ENCODE measurements at places on chromosomes 1 and 21.
A peak's percentile ranks its signal among the peaks of the same experiment; 100 is the strongest.

GRCh38 chr1:92447033-92447681, 39.6 kb downstream of the GFI1 start:
- H3K4me1 ChIP-seq = peaks cover 8% of the 10 kb centered on the region
- no peaks in the 10 kb centered on the region for H3K27me3 ChIP-seq
- H3K36me3 ChIP-seq = no peaks in the 10 kb centered on the region
- no peak overlapping the region for H3K27ac ChIP-seq
- H3K4me3 ChIP-seq = no peak overlapping the region

- no peak for DNase-seq
- peaks cover 2% of the 10 kb centered on the region for H3K4me1 ChIP-seq
- H3K27ac ChIP-seq = no peak overlapping the region
- H3K27me3 ChIP-seq = peaks cover 16% of the 10 kb centered on the region
- H3K4me3 ChIP-seq = no peak overlapping the region
- no peaks in the 10 kb centered on the region for H3K36me3 ChIP-seq
Observed at GRCh38 chr1:156401041-156401574, 32.1 kb downstream of the RHBG start.

DNA sequence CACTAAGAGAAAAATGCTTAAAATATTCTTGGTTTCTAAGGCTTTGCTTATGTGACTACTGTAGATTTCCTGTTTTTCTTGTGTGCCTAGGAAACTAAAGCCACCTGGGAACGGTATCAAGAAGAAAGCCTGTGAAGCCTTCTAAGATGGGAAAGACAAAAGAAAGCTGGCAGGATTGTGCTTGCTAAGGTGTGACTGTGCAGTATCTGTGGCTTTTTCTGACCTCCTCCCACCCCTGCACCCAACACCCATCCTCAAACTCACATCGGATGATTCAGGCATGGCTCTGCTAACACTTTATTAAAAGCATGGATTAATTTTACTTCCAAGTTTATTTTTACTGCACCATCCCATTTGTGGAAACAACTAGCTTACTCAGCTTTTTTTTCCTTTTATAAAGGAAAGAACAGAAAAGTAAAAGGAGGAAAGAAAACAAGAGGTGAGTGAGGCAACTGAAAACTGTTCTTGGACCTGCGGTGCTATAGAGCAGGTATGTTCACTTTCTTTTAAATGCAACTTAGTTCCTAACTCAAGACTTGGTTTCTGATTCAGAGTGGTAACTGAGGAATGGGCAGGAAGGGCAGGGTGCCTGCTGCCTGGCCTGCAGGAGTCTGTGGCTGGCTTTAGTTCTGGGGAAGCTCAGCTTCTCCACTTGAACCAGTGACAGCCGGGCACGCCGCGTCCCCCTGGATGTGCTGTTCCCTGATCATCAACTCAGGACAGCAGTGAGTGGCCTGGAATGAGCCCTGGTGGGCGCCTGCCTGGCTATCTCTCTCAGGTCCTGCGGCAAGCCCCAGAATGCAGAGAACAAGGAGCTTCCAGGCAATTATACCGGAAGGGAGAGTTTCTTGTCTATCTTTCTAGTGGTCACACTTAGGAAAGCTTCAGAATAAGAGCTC, at the start of gene GBP6:
GBP6 (plus strand) TSS at position 422 of the 899 bp plus-strand sequence. CDS start 4,493 bp downstream, outside the sequence.
- H3K4me1 ChIP-seq = peaks cover 14% of the 10 kb centered on the region
- peak within 1 kb of the TSS; percentile 4 for H3K27ac ChIP-seq
- DNase-seq = no peak
- peaks cover 5% of the 10 kb centered on the region for H3K27me3 ChIP-seq

DNA sequence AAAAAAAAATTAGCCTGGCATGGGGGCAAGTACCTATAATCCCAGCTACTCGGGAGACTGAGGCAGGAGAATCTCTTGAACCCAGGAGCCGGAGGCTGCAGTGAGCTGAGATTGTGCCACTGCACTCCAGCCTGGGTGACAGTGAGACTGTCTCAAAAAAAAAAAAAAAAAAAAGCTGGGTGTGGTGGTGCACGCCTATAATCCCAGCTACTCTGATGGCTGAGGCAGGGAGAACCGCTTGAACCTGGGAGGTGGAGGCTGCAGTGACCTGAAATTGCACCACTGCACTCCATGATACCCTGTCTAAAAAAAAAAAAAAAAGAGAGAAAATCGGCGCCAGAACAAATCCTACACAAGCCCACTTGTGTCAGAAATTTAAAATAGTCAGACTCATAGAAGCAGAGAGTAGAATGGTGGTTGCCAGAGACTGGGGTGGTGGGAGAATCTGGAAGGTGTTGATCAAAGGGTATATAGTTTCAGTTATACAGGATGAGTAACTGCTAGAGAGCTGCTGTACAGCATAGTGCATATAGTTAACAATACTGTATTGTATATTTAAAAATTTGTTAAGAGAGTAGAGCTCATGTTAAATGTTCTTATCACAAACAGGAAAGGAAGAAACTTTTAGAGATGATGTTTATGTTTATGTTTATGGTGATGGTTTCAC, 9.6 kb downstream of the DIP2A start:
- H3K4me1 ChIP-seq = peaks cover 40% of the 10 kb centered on the region
- no peaks in the 10 kb centered on the region for H3K27me3 ChIP-seq
- peak overlapping the region; percentile 12 for H3K27ac ChIP-seq
- no peak overlapping the region for H3K4me3 ChIP-seq
- no peak for DNase-seq

DNA sequence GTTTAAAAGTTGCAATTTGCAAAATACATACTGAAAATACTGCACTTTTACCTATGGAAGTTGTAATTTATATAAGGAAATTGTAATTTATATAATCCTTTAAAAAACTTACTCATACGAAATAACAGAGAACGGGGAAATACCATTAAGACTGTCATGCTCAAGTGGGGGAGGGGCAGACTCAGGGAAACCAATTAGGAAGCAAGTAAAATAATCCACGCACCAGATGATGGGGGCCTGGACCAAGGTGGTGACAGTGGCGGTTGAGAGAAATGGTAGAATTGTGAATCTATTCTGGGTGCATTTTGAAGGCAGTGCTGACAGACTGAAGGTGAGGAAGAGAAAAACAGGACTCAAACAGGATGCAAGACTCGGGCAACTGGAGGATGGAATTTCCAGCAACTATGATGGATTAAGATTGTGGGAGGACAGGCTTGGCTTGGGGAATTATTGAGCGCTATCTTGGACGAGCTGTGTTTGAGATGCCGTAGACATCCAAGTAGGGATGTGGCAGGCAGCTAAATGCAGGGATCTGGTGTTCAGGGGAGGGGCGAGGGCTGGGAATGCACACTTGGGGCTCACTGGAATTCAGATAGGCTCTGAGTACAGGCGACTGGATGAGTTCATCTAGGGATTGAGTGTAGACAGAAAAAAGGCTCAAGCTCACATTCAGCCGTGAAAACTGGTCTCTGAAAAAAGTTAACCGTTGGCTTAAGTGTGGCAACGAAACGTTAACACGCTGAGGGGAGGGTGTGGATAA, 977 bp downstream of the LCA5L start:
- H3K27ac ChIP-seq = peak overlapping the region; percentile 87
- peak overlapping the region; percentile 91 for H3K4me3 ChIP-seq
- peaks cover 20% of the 10 kb centered on the region for H3K4me1 ChIP-seq
- H3K27me3 ChIP-seq = peaks cover 3% of the 10 kb centered on the region
- no peak for DNase-seq

GRCh38 chr1:102853701-102854187, 254.6 kb downstream of the COL11A1 start:
- no peak for DNase-seq
- H3K4me3 ChIP-seq = no peak overlapping the region
- no peaks in the 10 kb centered on the region for H3K4me1 ChIP-seq
- H3K36me3 ChIP-seq = no peaks in the 10 kb centered on the region

- H3K4me1 ChIP-seq = peaks cover 50% of the 10 kb centered on the region
- no peak overlapping the region for H3K27ac ChIP-seq
- DNase-seq = no peak
- H3K4me3 ChIP-seq = no peak overlapping the region
- H3K36me3 ChIP-seq = peaks cover 27% of the 10 kb centered on the region
Observed at GRCh38 chr1:226638001-226638601, 89.5 kb downstream of the STUM start.

DNA sequence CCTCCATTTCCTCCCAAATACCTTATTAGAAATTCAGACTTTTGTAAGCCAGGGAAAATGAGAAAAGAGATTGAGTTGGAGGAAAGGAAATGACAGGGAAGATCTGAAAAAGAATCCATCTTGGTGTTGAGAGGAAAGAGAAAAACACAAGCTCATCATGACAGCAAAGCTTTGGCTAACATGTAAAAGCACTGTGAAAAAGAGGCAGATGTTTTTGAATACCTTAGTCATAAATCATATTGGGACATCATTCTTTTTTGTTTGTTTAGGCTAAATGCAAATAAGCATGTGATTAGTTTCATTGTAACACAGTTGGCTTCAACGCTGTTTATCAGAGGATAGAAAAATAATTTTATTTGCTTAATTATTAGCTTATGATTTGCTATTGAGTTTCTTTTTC, 64.6 kb downstream of the LHX8 start:
- H3K27me3 ChIP-seq = no peaks in the 10 kb centered on the region
- H3K36me3 ChIP-seq = no peaks in the 10 kb centered on the region
- no peak overlapping the region for H3K4me3 ChIP-seq
- no peak for DNase-seq

DNA sequence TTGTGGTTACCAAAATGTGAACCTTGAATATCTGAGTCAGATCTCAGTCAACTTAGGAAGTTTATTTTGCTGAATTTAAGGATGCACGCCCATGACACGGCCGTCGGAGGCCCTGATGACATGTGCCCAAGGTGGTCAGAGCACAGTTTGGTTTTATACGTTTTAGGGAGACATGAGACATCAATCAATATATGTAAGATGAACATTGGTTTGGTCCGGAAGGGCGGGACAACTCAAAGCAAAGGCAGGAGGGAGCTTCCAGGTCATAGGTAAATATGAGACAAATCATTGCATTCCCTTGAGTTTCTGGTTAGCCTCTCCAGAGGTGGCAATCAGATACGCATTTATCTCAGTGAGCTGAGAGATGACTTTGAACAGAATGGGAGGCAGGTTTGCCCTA, 1.0 kb upstream of the PRMT2 start:
- peaks cover 61% of the 10 kb centered on the region for H3K4me1 ChIP-seq
- peak overlapping the region; percentile 91 for H3K4me3 ChIP-seq
- no peaks in the 10 kb centered on the region for H3K36me3 ChIP-seq
- peak overlapping the region; percentile 94 for H3K27ac ChIP-seq
- H3K27me3 ChIP-seq = peaks cover 1% of the 10 kb centered on the region

DNA sequence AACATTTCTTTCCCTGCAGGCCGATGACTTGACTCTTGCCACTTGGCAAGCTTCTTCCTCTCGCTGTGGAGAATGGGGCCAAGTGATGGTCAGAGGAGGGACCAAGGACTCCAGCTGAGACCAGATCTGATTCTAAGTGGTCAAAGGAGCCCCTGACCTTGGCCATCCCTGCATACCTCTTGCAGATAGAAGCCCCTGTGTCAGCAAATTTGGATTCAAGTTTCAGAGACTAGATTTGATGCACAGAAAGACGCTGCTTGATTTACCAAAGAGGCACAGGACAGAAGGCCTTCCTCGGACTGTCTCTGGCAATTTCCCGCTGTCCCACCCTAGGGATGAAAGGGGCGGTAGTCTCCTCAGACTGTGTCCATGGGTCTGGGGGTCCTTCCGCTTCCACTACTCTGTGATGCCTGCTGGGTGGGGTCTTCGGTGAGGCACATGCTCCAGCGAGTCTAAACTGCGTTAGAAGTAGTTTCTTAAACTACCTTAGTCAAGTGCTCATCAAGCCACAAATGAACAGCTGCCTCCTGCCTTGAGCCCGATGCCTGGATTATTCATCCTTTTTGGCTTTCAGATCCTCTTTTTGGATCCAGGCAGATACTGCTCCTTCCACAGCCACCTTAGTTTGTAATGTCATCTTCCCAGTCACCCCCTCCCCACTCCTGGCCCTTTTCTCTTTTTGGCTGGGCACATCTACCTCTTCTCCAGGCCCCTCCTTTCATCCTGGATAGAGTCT, 31.8 kb upstream of the RBM15 start:
- DNase-seq = no peak
- no peak overlapping the region for H3K27ac ChIP-seq
- H3K4me1 ChIP-seq = no peaks in the 10 kb centered on the region
- H3K27me3 ChIP-seq = no peaks in the 10 kb centered on the region

GRCh38 chr1:58689167-58689566, 10.7 kb downstream of the MYSM1 start:
- no peaks in the 10 kb centered on the region for H3K27me3 ChIP-seq
- H3K4me1 ChIP-seq = peaks cover 4% of the 10 kb centered on the region
- no peak for DNase-seq
- H3K27ac ChIP-seq = no peak overlapping the region

- no peak for DNase-seq
- H3K27me3 ChIP-seq = no peaks in the 10 kb centered on the region
- H3K4me1 ChIP-seq = no peaks in the 10 kb centered on the region
- H3K36me3 ChIP-seq = no peaks in the 10 kb centered on the region
Observed at GRCh38 chr1:6280761-6281451, 20.0 kb upstream of the GPR153 start.

DNA sequence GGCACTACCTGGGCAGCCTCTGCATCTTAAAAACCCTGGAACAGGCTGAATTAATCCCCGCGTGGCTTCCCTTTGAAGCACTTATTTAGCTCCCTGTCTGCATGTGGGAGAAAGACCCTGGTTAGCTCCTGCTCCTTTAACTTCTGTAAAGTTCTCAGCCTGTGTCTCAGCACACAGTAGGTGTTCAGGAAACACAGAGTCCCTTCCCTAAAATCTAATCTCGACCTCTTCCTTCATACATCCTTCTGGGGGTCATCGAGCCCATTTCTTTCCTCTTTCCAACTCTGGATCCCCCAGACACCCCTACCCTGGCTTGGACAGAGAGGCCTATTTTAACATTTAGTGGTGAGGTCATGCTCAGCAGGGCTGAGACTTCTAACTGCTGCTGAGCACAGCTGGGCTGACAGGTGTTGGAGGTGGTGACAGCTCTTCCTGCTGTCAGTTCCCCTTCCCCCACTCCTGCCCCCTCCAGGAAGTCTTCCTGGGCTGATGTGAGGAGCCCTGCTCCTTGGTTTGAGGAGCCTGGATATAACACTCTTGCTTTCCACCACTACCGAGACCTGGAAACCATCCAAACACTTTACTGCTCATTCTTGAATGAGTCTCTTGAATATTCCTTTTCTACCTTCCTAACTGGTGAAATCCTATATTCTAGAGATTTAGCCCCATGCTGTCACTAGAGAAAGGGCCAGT, 5.3 kb downstream of the E2F2 start:
- no peak for DNase-seq
- peak overlapping the region; percentile 14 for H3K27ac ChIP-seq
- peaks cover 26% of the 10 kb centered on the region for H3K36me3 ChIP-seq
- H3K4me1 ChIP-seq = peaks cover 67% of the 10 kb centered on the region
- H3K27me3 ChIP-seq = no peaks in the 10 kb centered on the region

DNA sequence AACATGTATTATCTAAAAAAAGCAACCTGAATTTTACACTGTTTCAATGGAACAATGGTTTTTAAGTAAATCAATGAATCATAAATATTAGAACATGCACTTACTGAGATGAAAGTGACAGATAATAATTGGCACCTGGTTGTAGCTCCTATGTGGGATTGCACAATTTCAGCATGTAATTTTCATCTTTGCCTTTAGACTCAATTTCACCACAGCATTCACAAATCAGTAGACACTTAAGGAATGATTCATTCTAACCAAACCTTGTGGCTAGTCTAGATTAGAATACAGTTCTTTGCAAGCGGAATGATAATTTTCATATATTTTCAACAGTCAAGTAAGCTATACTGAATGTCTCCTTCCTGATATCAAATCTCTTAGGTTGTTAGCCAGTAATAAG, 853.4 kb downstream of the KCNT2 start:
- no peak overlapping the region for H3K27ac ChIP-seq
- no peaks in the 10 kb centered on the region for H3K36me3 ChIP-seq
- no peak for DNase-seq

All from activated naive CD8-positive, alpha-beta T cell treated with anti-CD3 and anti-CD28 coated beads, Interleukin-2, amount 50 U/mL, for 24 hours (primary cell).